ENCODE measurements at places on chromosomes 12 and 14.

- DNase-seq, result no peak
These were observed 81.2 kb upstream of the CCDC175 start for GRCh38 chr14:59657769-59658168.

GRCh38 chr14:44461811-44462210 is 45.3 kb downstream of the FSCB start:
- DNase-seq, result no peak

GRCh38 chr12:113030875-113031525 is 25.5 kb upstream of the DTX1 start:
- no peak for DNase-seq

- DNase-seq, result no peak
These were observed 412 bp upstream of the SNW1 start for GRCh38 chr14:77761205-77761931.

DNA sequence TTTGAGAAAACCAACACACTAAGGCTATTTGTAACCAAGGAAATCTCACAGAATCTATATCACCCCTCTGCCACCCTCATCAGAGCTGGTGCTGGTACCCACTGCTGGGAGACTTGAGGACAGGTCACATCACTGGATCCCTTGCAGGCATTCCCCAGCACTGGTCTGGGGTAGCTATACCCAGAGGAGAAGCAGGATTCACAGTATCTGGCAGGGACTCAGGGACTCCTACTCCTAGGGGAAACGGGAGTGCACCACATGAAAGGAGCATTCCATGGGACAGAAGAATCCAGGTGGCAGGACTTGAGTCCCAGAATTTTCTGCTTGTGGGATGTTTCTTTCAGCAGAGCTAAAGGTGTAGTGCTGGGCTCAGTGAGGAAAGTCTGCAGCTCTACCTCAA is 223.2 kb downstream of the ADGRD1 start:
- no peak for DNase-seq

- no peak for DNase-seq
These were observed 118.3 kb downstream of the SLC38A6 start for GRCh38 chr14:61099216-61099835.

DNA sequence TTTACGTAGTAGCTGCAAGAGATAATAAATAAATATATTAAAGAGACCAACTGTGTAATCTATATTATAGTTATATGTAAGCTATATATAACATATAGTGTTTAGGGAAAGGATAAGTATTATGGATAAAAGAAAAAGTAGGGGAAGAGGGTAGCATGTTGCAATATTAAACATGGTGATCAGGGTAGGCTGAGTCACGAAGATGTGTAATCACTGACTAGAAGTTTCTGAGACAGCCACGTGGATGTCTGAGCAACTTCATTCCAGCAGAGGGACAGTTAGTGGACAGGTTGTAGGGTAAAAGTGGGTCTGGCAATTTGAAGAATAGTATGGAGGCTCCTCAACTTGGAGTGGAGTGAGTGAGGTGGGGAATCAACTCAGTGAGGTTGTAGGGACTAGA is 109.7 kb downstream of the ANO4 start:
- DNase-seq, result no peak
